Posterior cingulate gyrus (tissue), 11 donors: ENCODE measurements at places on chromosomes 4 and X.

DNA sequence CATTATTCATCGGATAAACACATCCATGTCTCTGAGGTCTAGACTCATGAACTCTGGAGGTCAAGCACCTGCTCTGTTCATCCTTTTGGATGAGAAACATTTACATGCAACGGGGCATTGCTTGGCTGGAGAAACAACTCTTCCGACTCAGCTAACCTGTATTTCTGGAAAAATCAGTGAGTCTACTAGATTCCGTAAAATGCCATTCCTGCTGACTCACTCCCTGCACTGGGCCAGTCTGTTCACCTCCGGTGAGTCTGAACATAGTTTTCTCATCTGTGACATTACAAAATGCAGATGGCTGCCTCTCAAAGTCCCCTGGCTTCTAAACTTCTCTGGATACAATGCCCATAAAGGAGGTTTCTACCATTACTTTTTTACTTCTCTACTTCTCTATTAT is 185.7 kb upstream of the HS3ST1 start:
- DNase-seq, result no peak

GRCh38 chr4:162797108-162797507 is 369.6 kb downstream of the NAF1 start:
- DNase-seq, result no peak

GRCh38 chrX:69076088-69076487 is 89.2 kb downstream of the PJA1 start:
- DNase-seq, result no peak

DNA sequence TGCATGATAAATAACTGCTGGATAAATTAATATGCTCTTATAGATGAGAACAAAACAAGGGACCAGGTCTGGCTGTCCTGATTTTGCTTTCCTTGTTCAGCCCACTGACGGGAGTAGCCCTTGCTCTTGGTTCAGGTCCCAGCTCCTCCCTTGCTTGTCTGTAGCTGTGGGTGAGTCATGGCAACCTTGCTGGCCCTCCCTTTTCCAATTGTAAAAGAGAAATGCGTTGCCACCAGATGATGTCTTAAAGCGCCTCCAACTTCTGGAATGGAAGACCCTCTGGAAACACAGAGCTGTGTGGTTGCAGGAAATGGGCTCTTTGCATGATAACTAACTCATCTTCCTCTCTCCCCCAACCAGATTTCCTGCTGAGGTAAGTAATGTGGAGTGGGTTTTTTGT is 171.4 kb downstream of the AASDH start:
- DNase-seq, result no peak

GRCh38 chr4:5784960-5785611 is 74.1 kb downstream of the EVC start:
- no peak for DNase-seq

DNA sequence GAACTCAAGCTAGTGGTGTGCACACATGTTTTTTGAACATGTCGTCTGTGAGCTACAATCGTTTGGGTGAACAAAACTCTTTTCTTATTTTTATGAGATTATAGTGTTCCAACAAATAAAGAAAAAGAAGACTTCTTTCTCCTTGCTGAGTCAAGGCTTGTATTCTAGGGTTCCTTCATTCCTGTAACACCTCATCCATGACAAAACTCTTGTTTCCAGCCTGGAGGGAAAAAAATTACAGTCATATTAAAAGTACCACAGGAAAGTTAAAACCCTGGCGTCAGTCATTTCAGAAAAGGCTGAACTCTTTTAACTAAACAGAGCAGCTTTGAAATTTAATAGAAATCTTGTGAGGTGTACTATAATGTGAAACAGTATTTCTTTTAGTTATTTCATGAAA is 79.2 kb upstream of the BOD1L1 start:
- no peak for DNase-seq

- DNase-seq, result no peak
Measured at GRCh38 chrX:96425200-96425599, 259.4 kb upstream of the DIAPH2 start.

DNA sequence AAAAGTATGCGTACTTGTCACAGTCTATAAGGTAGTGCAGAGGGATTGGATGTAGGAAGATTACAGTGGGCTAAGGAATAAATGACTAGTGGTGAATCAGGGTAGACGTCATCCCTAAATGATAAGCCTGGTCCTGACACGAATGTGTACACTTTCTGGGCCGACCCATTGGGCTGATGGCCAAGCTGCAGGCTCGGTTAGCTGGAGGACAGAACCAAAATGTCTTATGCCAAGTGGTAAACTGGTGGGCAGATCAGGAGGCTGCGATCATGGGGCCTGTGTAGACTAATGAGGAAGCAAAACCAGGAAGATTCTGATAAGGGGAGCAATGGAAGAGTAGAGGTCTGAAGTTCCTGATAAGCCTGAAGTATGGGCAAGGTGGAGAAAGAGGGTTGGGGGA is 272.8 kb upstream of the GATB start:
- no peak for DNase-seq

- DNase-seq, result no peak
Measured at GRCh38 chrX:46626566-46626965, 53.0 kb downstream of the CHST7 start.

DNA sequence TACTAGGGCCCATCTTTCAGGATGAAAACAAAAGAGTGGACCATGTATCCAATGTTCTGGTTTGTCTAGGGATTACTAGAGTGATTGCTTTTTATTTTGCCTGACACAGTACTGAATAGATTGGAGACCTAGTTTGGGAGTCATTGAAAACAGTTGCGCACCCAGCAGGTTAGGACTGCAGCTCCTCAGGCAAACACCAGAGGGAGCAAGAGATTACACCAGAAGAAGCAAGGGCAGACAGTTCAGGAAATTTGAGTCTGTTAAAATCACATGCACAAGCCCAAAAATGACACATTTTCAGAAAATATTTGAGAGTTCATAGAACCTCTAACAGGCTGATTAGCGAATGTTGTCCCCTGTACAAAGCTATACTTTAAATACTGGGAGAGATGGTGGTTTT is 55.6 kb downstream of the CYLC1 start:
- DNase-seq, result no peak

GRCh38 chrX:115226929-115227328 is 7.0 kb downstream of the LRCH2 start:
- DNase-seq, result no peak
